ENCODE measurements at places on chromosomes 6 and 20.
A peak's percentile ranks its signal among the peaks of the same experiment; 100 is the strongest.

GRCh38 chr6:12160326-12160725, 129.8 kb upstream of the EDN1 start:
- no peak for DNase-seq

GRCh38 chr6:7047966-7048365, 59.8 kb upstream of the RREB1 start:
- peak; percentile 32 for DNase-seq

DNA sequence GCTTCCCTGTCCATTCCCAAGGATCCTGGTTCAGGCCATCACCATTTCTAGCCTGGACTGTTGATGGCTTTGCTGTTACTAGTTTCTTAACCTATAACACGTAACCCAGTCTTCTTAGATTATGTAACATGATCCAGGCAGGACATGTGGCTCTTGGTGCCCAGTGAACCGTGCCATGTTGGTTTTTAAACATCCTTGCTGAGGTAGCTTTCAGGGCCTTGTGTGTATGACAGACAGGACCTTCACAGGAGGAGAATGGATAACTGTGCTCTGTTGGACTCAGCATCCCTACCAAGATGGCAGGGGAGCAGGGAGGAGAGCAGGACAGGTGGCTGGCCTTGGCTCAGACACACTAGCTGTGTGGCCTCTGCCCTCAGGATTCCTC, 46.8 kb downstream of the PANK2 start:
- DNase-seq: no peak

DNA sequence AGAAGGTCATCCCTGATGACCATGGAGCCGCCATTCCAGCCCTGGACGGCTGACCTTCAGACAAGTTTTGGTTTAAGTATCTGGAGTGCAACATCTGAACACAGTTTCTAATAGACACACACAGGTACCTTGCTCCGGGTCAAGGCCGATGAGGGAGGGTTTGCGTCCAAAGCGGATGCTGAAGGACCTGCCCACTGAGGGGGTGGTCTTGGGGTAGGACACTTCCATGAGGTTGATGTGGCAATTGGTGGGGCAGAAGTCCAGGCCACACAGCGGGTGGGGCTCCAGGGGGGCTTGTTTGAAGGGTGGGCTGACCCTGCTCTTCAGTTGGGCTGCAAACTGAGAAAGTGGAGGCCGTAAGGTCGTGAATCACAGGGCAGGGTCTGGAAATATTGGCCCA, 177.9 kb downstream of the PREX1 start:
- no peak for DNase-seq

DNA sequence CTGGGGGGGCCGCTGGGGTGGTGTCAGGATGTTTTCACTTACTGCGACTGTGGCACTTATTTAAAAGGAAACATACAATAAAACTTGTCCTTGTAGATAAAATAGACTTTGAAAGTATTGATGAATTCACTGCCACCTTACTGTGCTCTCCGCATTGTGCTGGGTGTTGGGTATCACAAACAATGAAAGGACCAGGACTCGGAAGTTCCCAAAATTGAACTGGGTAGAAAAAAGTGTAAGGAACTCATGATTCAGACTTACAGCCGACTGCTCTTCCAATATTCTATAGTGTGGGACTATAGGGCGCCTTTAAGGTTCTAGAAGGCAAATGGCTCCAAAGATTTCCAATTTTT, 32.1 kb upstream of the ID4 start:
- DNase-seq: no peak

GRCh38 chr20:11182720-11183119, 508.9 kb upstream of the JAG1 start:
- no peak for DNase-seq

DNA sequence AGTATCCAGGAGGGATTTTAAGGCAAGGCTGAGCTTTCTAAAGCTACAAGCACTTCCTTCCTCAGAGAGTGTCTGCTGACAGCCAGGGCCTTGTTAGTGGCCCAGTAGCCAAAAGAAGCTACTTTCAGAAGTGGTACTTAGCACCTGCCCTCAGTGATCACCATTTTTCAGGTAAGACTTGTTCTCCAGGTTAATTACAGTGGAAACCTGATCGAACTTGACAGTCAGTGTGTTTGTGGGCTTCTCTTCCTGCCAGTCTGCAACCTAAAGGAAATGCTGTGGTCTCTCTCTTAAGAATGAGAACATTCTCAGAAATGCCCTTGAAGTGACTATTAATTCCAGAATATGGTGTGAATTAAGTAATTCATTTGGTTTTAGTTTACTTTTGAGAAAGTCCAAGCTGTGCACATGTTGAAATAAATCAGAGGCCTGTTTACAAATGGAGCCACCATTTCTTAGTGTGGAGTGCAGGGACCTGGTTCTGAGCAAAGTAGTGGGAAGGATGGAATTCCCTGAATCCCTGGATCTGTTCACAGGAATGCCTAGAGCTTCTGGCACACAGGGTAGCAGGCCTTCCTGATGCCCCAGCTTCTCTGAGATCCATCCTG, 185.3 kb upstream of the AGPAT4 start:
- no peak for DNase-seq

GRCh38 chr6:36337814-36338213, 1.1 kb upstream of the BNIP5 start:
- DNase-seq: no peak

GRCh38 chr6:139801571-139802321, 427.3 kb upstream of the CITED2 start:
- no peak for DNase-seq

DNA sequence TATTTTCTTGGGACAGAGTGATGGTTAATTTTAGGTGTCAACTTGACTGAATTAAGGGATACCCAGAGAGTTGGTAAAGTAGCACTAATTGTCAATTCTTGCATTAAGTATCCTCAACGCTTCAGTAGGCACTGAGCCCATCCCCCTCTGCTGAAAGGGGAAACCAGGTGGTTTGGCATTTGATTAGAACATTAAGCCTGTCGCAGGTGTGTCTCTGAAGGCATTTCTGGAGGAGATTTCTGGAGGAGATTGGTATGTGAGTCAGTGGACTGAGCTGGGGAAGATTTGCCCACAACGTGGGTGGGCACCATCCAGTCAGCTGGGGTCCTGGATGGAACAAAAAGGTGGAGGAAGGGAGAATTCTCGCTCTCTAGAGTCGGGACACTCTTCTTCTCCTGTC, 119.8 kb downstream of the RFX6 start:
- no peak for DNase-seq

- DNase-seq: no peak
Observed at GRCh38 chr20:48835390-48835789, 7.6 kb upstream of the PREX1 start.

DNA sequence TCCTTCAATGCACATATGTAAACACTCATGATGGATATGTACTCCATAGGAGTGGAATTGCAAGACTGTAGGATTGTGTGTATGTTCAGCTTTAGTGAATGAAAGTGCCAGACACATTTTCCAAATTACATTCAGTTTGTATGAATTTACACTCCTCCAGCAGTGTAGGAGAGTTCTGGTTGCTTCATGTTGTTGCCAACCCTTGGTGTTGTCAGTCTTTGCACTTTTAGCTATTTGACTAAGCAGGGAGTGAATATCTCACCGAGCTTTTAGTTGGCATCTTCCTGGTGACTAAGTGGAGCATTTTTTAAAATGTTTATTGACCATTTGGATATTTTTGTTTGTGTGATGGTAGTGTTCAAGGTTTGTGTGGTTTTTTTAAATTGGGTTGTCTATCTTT, 23.9 kb downstream of the NKX2-4 start:
- DNase-seq: no peak

GRCh38 chr6:141050471-141050870, 1082.3 kb upstream of the GJE1 start:
- DNase-seq: no peak

DNA sequence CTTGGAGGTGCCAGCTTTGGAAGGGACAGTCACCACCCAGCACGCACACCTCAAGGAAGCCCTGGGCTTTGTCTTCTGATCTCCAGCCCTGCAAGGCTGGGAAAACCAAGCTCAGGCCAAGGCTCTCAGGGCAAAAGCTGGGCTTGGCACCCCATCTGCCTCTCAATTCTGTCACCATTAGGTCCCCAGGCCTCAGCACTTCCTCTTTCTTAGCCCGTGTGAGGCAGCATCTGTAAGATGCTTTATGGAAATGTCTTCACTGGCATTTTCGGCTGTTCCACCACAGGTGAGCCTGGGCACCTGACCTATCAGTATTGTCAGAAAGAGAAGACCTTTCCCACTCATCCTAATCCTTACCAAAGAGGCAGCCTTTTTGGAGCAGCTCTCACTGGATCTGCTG, 24.6 kb downstream of the GMEB2 start:
- DNase-seq: no peak

GRCh38 chr6:27669295-27669623, 196.4 kb upstream of the ZNF184 start:
- no peak for DNase-seq

DNA sequence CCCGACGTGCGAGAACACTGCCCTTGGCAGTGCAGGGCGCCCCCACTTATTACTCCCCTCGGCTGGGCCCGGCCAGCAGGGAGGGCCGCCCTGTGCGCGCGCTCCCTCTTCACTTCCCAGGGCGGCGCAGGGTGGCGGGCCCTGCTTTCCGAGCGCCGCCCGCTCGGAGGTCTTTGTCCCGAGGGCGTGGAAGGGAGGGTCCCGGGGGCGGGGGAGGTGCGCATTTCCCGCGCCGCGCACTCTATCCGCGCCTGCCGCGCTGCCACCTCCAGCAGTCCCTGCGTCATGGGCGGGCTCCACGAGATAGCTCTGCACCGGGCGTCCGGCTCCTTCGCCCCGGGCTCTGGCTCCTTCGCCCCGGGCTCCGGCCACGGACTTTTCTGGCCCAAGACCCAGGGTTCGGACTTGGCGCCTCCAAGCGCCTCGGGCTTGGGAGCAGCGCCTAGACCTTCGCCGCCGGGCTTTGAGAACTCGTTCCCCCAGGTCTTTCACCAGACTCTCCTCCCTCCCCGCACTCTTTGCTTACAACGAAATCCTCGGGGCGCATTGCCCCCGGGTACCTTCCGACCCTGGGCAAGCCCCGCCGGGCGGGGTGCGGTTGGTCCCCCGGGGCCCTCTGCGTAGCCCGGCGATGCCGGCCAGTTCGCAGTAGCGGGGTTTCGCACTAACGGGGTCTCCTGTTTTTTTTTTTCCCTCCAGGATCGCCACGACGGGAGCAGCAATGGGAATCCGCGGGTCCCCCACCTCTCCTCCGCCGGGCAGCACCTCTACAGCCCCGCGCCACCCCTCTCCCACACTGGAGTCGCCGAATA, 1.6 kb downstream of the TFAP2C start:
- no peak for DNase-seq

DNA sequence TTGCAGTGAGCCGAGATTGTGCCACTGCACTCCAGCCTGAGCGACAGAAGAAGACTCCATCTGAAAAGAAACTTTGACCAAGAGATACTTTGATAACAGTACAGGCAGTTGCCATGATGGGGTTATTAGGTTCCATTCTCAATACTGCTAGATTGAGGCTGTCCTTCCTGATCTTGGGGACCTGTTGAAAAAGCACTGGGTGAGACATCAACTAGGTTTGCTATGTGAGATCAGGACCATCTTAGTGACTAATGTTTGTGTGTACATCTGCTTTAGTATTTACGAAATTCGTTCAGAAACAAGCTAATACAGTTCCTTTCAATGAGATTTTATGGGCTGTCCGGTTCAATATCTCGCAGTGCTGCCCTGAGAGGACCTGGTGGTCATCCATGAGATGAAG, 2.6 kb downstream of the DSE start:
- DNase-seq: no peak

- no peak for DNase-seq
Observed at GRCh38 chr6:164924674-164925073, 384.7 kb downstream of the C6orf118 start.

- no peak for DNase-seq
Observed at GRCh38 chr6:15304337-15305042, 58.6 kb downstream of the JARID2 start.

GRCh38 chr6:68559716-68560115, 75.4 kb upstream of the ADGRB3 start:
- no peak for DNase-seq

- DNase-seq: no peak
Observed at GRCh38 chr6:122872311-122872710, 83.3 kb downstream of the SMPDL3A start.

GRCh38 chr20:24964506-24964840, 15.4 kb downstream of the CST7 start:
- DNase-seq: no peak

GRCh38 chr20:4613718-4614620, 107.7 kb upstream of the PRND start:
- peak; percentile 59 for DNase-seq

GRCh38 chr6:74074645-74075044, 378.6 kb downstream of the CD109 start:
- no peak for DNase-seq

GRCh38 chr6:168333491-168333890, 13.9 kb upstream of the DACT2 start:
- DNase-seq: no peak

GRCh38 chr6:25217302-25217701, 61.9 kb upstream of the CARMIL1 start:
- DNase-seq: no peak

DNA sequence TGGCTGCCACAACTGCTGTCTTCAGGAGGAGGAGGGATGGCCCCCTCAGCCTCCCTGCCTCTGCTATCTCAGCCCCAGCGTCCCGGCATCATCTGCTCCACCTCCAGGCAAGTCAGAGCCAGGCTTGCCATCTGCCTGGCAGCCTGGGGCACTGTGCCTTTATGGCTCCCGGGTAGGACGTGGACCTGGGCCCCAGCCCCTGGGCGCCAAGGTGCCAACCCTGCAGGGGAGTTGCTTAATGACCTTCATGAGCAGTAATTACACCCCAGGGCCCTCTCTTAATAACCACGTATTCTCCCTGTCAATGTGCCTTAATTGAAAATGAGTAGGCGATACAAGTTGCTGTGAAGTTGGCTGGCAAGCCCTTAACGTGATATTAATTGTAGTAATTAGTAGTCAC, 122.1 kb upstream of the MLN start:
- DNase-seq: no peak

DNA sequence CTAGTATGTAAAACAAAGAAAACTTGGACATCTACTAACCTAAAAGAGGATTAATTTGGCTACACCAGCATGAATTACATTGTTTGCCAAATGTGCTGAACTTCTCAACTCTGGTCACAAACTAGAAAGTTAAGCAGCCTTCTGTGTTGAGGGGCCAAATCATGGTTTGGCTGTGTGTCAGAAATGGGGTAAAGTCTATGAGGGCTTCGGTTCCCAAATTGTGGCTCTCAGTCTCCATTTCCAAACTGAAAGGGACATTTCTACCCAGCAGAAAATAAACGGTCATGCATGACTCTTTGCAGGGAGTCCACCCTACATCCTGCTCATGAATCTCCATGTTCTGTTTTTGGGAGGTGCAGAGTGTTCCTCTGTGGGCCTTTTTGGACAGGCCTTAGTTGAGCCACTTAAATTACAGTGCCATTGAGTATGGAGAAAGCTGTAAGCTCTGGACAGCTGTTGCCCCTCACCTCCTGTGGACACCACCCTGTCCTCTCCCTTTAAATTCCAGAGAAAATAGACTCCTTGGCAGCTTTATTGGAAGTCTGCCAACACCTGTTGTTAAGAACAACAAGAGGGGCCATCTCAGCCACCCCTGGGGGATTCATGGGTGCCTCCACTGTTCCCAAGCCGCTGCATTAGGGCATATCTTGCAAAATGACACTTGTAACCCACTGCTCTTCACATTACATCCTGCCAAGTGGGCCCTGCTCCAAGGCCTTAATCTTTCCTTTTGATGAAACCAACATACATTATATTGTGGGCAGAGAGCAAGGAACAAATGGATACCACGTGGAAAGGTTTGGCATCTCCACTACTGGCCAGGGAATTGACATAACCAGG, 27.5 kb upstream of the SNRPC start:
- no peak for DNase-seq

GRCh38 chr6:145349950-145350510, 385.3 kb downstream of the EPM2A start:
- no peak for DNase-seq

Data from hematopoietic multipotent progenitor cell (in vitro differentiated cells).